ENCODE measurements at places on chromosomes 7 and 10.
A peak's percentile ranks its signal among the peaks of the same experiment; 100 is the strongest.

DNA sequence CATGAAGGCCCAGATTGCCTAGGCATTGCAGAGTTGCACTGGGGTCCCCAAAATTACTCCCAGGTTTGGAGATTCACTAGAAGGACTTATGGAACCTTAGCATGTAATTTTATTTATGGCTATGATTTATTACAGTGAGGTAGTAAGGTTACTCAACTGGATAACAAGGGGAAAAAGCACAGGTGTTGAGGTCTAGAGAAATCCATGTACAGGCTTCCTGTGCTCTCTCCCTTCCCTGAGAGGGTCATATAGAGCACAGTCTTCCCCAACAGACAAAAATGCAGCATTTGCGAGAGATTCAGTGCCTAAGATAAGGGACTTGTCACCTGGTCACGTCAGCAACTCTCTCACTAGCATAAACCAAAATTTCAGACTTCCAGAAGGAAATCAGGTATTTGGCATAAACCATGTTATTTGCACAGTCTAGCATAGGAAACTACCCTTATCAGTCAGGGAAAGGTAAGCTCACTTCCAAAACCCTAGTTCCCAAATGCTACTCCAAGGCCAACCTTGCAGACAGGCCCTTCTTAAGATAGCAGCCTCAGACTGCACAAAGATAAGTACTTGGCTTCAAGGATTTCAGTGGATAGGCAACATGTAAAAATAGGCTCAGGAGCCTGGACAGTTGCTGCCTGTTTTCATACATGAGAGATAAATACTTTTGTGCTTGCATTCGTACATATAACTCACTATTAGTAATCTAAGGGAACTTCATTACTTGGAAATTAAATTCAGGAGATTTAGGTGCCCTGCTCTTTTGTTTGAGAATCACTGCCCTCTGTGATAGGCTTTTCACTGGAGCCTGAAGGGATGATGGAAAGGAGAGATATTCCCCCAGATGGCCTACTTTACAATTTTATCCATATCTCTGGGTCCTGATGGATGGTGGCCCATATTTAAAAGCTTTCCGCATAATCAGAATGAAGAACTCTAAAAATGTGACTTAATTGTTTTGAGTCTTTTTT is 378.4 kb upstream of the LRGUK start:
- no peak for DNase-seq

DNA sequence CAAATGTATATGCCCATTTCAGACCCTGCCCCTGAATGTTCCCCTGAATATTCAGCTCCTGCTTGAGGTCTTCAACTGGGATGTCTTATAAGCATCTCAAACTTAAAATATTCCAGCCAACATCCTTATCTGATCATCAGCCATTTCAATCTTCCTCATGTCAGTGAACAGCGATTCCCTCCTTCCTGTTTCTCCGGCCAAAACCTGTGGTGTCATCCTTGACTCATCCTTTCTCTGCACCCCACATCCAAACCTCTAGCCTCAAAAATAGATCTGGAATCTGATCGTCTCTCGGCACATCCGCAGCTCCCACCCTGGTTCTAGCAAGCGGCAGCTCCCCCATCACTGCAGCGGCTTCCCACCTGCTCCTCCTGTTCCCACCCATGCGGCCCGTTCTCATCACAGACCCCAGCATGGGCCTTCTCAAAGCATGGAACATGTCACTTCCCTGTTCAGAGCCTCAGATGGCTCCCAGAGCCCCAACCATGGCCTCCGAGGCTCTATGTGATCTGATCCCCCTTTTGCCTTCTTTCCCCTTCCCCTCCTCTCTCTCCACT is 165.7 kb downstream of the HECW1 start:
- DNase-seq, result no peak

DNA sequence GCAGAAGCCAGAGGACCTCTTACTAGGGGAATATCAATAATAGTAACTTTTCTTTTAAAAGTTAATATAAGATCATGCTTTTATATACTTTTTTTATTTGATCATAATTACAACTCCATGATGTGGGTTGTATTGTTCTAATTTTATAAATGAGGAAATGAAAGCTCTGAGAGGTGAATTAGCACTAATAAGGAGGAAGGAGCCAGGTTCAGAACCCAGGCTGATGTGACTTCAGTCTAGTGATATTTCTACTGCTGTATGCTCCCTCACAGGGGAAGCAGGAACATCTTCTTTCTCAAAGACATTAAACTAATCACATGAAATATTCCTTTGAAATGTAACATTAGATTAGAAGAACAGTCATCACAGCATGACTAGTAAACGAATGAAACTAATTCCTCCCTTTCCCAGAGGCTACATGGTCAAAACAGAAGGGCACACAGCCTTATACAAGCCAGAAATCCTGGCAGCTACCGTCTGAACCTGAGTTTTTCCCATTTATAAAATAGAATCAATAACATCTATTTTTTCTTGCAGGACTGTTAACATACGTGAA is 81.4 kb upstream of the GJD4 start:
- no peak for DNase-seq

- DNase-seq, result no peak
Observed at GRCh38 chr10:26481315-26481692, 43.2 kb downstream of the APBB1IP start.

GRCh38 chr10:119910689-119911088 is 18.2 kb downstream of the SEC23IP start:
- no peak for DNase-seq

DNA sequence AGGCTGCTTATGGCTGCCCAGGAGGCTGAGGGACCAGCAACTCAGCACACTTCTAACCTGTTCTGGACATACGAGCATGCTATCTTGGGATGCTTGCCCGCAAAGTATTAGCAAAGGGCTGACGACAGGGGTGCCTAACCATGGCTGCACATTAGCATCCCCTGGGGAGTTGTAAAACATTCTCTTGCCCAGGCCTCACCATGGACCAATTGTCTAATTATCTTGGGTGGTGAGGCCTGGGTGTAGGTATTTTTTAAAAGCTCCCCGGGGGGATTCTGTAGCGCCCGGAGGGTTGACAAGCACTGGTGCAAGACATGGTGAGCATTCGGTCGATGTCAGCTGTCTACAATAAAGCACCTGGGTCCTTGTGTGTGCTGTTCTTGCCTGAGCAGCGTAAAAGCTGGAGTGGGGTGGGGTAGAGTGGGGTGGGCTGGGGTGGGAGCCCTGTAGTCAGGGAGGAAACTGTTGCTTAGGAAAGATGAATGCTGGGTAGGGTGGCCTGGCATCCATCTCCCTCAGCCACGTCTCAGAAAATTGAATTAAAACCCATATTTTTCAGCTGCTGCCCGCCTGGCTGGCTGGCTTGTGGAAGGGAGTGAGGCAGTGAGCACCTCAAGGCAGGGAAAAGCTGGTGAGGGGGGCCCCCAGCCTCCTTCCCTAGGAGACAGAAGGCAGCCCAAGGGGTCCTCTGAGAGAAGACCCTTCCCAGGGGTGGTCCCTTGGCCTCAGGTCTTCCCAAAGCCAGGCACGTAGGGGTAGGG is 2.9 kb upstream of the ADCYAP1R1 start:
- DNase-seq, result no peak

GRCh38 chr7:91291902-91292301 is 27.7 kb downstream of the FZD1 start:
- DNase-seq, result no peak

DNA sequence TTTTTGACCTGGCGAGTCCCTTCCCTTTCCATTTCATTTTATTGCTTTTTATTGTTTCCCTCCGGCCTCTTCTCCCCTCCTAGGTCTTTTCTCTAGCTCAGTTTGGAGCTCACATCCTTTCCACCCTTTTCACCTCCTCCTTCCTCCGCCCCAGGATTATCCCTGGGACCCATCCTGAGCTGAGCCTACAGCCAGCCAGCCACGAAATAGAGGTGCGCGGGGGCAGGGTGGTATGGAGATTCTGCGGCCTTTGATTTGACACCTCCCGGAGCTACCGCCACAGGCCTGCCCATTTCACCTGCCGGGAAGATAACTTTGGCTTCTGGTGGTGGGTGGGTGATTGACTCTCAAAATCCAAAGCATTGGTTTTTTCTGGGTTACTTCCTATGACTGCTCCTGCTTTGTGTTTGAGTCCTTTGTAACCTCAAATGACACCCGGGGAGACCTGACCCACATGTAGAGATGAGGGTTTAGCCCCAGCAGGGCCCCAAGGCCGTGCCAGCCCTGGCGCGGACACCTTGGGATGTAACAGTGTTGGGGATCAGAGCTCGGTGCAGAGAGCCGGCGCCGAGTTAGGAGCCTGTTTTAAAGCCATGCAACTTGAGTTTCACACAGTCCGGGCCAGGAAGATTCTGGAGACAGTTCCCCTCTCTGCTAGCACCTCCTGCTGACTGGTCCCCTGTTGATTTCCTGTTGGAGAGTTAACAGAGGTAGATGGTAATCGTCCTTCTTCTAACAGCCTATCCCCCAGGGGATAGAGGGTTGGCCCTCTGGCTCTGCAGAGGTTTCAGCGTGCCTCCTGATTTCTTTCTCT is 1.5 kb downstream of the DUSP5 start:
- no peak for DNase-seq

DNA sequence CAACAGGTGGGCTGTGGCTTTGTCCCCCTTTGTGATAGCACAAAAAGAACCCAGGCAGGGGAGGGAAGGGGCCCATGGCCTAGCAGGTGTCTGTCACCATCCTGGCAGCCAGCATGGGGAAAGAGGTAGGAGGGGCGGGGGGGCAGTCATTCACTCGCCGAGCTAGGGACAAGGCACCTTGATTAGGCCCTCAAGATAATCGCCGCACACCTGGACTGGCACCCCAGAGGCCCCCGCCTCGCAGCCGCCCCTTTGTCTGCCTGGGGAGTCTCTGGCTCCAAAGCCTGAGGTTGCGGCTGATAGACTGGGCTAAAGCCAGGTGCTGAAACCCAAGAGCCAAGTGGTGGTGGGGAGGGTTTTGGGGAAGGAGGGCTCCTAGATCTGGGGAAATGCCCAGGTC is 151.2 kb upstream of the PCBD1 start:
- DNase-seq, result no peak

DNA sequence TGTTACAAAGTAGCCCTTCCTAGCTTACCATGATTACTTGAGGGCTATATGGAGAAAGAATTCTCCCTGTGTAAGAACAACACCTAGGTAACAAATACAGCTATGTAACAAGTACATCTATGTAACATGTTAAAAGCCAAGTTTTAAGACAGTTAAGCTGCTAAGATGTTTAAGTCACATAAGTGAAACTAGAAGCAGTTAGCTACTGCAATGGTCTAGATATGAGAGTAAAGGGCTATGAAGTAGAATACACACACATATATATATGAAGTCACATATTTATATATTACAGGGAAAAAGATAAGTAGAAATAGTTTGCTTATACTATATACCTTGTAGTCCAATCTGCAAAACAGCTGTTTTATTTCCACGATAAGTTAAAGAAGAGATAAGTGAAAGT is 14.4 kb downstream of the POT1 start:
- DNase-seq, result no peak

DNA sequence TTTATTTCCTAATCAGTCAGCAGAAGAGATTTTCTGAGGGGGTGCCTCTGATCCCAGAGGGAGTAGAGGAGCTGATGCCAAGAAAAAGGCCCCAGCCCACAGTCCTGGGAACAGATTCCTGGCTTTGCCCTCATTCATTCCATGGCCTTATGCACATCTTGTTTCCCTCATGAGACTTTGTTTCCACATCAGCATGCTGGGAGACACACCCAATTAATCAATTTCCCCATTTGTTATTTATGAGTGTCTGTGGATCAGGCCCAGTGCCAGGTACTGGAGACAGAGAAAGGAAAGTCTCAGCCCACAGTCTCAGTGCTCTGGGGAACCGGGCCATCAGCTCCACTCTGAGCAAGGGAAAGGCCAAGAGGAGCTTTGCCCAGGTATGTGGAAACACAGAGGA is 496.2 kb upstream of the ZMIZ1 start:
- DNase-seq, result peak; percentile 30

GRCh38 chr7:41870461-41871138 is 167.7 kb upstream of the INHBA start:
- no peak for DNase-seq

- DNase-seq, result no peak
Observed at GRCh38 chr10:127523476-127523875, 25.6 kb upstream of the NPS start.

- no peak for DNase-seq
Observed at GRCh38 chr7:108138911-108139310, 8.8 kb upstream of the LAMB4 start.

- DNase-seq, result no peak
Observed at GRCh38 chr7:157910446-157910845, 573.6 kb downstream of the DNAJB6 start.

Data from fibroblast of skin of left biceps (primary cell).